ENCODE measurements at places on chromosomes 5 and 9.

- no peak overlapping the region for H3K4me3 ChIP-seq
- H3K27ac ChIP-seq, result no peak overlapping the region
- no peaks in the 10 kb centered on the region for H3K4me1 ChIP-seq
- peaks cover 74% of the 10 kb centered on the region for H3K36me3 ChIP-seq
- no peak for DNase-seq
Measured at GRCh38 chr5:160036884-160037283, 27.9 kb downstream of the TTC1 start.

DNA sequence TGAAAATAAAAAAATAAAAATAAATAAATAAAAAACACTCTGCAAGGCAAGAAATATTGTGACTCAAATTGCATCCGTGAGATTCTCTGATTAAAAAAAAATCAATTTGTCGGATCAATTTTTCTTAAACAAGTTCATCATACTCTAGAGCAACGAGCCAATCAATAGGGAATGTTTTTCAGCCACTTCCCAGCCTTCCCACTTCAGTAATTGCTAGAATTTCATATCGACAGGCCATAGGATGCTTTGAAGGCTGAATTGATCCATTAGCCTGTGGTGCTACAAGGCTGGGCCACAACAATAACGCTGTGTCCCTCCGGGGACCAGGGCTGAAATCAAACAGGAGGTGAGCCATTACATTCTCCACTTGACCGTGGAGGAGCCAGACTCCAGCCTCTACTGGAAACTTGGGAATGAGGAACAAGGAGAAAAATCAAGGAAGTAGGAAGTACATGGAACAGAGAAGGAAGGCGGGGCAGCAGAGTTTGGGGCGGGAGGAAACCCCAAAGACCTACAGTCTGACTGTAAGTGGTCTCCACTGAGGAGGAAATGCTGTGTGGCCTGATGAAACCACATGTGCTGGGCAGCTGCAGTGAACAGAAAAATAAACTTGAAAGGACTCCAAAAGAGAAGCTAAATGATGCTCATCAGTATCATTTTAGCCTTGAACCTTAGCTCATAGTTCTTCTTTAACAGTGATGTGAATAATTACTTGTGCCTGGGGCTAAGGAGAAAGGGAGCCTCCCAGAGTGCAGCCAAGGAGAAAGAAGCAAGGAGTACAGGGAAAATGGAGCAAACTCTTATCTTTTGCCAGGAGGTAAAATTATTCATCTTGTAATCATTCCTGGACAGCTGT, 308.6 kb downstream of the TLE1 start:
- no peak overlapping the region for H3K4me3 ChIP-seq
- no peak for DNase-seq
- H3K27ac ChIP-seq, result no peak overlapping the region
- H3K36me3 ChIP-seq, result no peaks in the 10 kb centered on the region

DNA sequence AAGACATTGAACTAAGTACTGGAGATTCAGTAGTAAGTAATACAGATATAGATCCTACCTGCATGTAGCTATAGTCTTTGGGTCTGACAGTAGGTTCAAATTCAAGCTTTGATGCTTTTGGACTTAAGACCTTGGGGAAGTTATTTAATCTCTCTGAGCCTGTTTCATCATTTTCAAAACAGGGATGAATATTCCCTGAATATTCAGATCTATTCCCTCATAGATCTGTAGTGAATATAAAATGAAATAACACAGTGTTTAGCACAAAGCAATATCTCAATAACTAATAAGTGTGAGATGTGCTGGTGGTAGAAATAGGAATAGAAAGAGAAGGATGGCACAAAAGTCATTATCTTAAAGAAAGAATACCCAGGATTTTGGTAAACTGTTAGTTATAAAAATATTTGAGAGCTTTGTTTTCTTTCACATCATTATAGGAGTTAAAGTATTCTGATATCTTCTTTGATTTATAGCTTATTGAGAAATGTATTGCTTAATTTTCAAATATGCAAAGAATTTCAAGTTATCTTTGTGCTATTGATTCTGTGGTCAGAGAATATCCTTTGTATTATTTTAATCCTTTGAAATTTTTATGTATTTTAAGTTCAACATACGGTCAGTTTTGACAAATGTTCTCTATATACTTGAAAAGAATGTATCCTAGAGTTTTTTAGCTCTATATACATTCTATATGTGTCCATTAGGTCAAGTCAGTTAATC, 11.4 kb upstream of the RANBP3L start:
- H3K36me3 ChIP-seq, result no peaks in the 10 kb centered on the region
- DNase-seq, result no peak
- no peaks in the 10 kb centered on the region for H3K27me3 ChIP-seq
- H3K27ac ChIP-seq, result no peak overlapping the region
- H3K4me3 ChIP-seq, result no peak overlapping the region

GRCh38 chr5:108521011-108521700, 139.3 kb upstream of the FBXL17 start:
- DNase-seq, result no peak
- no peak overlapping the region for H3K27ac ChIP-seq
- no peaks in the 10 kb centered on the region for H3K36me3 ChIP-seq
- H3K4me3 ChIP-seq, result no peak overlapping the region
- H3K27me3 ChIP-seq, result no peaks in the 10 kb centered on the region
- H3K4me1 ChIP-seq, result no peaks in the 10 kb centered on the region

DNA sequence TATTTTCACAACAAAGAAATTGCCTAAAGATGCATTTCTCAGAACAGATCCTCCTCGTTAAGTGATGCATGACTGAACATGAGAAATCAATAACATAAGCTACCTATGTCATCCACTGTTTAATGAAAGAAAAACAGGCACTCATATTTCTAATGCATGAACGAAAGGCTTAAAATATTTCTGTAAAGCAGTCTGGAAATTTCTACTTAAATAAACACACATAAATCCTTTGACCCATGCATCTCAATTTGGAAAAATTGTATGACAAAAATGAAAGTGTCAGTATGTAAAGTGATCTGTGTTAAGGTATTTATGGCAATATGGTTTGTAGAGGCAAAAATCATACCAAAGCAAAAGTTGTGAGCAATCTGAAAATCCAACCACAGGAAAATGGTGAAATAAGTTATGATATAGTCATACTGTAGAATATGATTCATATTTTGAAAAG, 399.2 kb upstream of the GRAMD2B start:
- H3K27me3 ChIP-seq, result no peaks in the 10 kb centered on the region
- no peak for DNase-seq
- H3K36me3 ChIP-seq, result no peaks in the 10 kb centered on the region
- H3K4me3 ChIP-seq, result no peak overlapping the region
- no peaks in the 10 kb centered on the region for H3K4me1 ChIP-seq
- H3K27ac ChIP-seq, result no peak overlapping the region

GRCh38 chr5:170760113-170760512, 23.4 kb upstream of the GABRP start:
- H3K27ac ChIP-seq, result no peak overlapping the region
- H3K4me1 ChIP-seq, result peaks cover 38% of the 10 kb centered on the region
- no peaks in the 10 kb centered on the region for H3K36me3 ChIP-seq
- no peak overlapping the region for H3K4me3 ChIP-seq

DNA sequence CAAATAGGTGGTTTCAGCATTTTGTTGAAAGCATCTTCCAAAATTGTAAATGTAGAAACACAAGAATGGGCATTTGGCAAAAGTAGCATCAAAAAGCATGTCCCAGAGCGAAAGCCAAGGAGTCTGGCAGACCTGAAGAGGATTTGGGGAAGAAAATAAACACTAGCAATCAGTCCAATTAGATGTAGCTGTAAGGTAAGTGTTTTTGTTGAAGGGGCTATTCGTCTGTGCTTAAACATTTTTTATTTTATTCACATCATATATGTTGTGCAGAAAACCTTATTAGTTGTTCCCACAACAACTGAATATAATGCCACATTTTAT, 954.1 kb upstream of the COX7C start:
- H3K4me3 ChIP-seq, result no peak overlapping the region
- DNase-seq, result no peak
- no peaks in the 10 kb centered on the region for H3K27me3 ChIP-seq
- no peaks in the 10 kb centered on the region for H3K4me1 ChIP-seq
- H3K36me3 ChIP-seq, result no peaks in the 10 kb centered on the region

GRCh38 chr9:35697486-35697885, 7.8 kb upstream of the TPM2 start:
- no peak for DNase-seq
- peak overlapping the region; percentile 92 for H3K27ac ChIP-seq
- H3K27me3 ChIP-seq, result no peaks in the 10 kb centered on the region
- peaks cover 67% of the 10 kb centered on the region for H3K36me3 ChIP-seq
- H3K4me3 ChIP-seq, result no peak overlapping the region
- peaks cover 26% of the 10 kb centered on the region for H3K4me1 ChIP-seq

GRCh38 chr9:129990269-129991010, 52.5 kb downstream of the FNBP1 start:
- peaks cover 53% of the 10 kb centered on the region for H3K4me1 ChIP-seq
- H3K27me3 ChIP-seq, result no peaks in the 10 kb centered on the region
- no peak for DNase-seq
- peak overlapping the region; percentile 85 for H3K27ac ChIP-seq

- H3K4me1 ChIP-seq, result no peaks in the 10 kb centered on the region
- no peak overlapping the region for H3K4me3 ChIP-seq
- no peak overlapping the region for H3K27ac ChIP-seq
- H3K27me3 ChIP-seq, result no peaks in the 10 kb centered on the region
- no peak for DNase-seq
Measured at GRCh38 chr9:14671377-14671776, 21.9 kb downstream of the ZDHHC21 start.

DNA sequence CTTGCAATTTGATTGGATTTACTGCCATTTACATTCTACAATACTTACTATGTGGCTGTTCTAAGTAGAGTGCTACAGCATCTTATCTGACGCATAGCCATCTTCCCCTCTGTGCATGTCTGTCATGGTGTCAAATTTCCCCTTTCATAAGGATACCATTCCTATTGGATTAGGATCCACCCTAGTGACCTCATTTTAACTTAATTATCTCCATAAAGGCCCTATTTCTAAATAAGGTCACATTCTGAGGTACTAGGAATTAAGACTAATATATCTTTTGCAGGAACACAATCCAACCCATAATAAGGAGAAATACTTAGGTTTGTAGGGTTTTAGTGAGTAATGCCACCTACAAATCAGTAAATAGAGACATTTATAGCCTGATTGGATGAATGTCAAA, 268.0 kb downstream of the ADAMTSL1 start:
- DNase-seq, result no peak
- H3K4me3 ChIP-seq, result no peak overlapping the region
- H3K4me1 ChIP-seq, result peaks cover 22% of the 10 kb centered on the region
- H3K36me3 ChIP-seq, result no peaks in the 10 kb centered on the region
- H3K27ac ChIP-seq, result no peak overlapping the region

- H3K4me3 ChIP-seq, result no peak overlapping the region
- H3K27ac ChIP-seq, result no peak overlapping the region
- H3K27me3 ChIP-seq, result no peaks in the 10 kb centered on the region
- no peaks in the 10 kb centered on the region for H3K4me1 ChIP-seq
- H3K36me3 ChIP-seq, result no peaks in the 10 kb centered on the region
- peak; percentile 44 for DNase-seq
Measured at GRCh38 chr5:148457183-148457620, 73.4 kb downstream of the FBXO38 start.

GRCh38 chr9:121500165-121500478, 478 bp upstream of the GGTA1 start:
- peak overlapping the region; percentile 63 for H3K4me3 ChIP-seq
- peaks cover 29% of the 10 kb centered on the region for H3K4me1 ChIP-seq
- H3K27ac ChIP-seq, result peak overlapping the region; percentile 52
- peaks cover 15% of the 10 kb centered on the region for H3K27me3 ChIP-seq

DNA sequence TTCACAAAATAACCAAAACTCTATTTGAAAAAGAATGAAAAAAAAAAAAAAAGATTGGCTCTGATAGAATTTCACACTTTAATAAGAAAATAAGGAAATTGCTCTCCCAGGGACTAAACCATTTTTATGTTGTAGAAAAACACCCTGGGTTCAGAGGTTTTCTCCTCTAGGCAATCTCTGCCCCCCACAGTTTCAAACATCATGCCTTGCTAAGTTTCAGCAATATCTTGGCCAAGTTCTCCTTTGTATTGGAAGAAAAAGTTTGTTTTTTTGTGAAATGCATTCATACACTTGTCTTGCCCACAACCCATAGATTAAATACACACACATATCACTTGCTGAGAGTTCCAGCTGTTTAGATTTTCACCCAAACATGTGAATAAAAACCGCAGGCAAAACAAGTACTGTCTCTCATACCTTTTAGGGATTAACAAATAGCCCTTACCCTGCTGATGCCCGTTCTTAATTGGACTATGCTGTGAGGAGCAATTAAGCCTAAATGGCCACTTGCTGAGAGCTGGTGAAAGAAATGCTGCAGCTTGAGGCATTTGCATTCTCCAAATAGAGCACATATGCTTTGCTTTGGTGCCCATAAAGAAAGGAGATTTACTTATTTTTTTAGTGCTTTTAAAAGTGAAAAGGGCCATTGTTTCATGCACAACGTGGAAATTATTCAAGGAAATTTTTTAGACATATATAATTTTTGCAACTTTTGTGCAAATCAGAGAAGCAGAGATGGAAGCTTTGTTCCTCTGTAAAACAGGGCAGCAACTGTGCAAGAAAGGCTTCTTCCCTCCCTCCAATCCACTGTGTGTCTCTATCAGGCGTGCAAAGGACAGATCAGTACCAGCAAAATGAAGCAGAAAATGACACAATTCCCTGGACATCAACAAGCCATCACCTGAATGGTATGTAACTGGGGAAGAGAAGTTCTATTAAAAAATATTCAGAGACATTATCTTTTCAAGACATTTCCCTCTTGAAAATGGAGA, 262.4 kb upstream of the KIF2A start:
- H3K4me1 ChIP-seq, result no peaks in the 10 kb centered on the region
- H3K27ac ChIP-seq, result no peak overlapping the region
- no peaks in the 10 kb centered on the region for H3K36me3 ChIP-seq
- DNase-seq, result no peak

GRCh38 chr9:21966140-21966851, 27.9 kb downstream of the CDKN2A start:
- H3K27me3 ChIP-seq, result peaks cover 70% of the 10 kb centered on the region
- peaks cover 24% of the 10 kb centered on the region for H3K4me1 ChIP-seq
- H3K4me3 ChIP-seq, result no peak overlapping the region
- no peak for DNase-seq
- no peak overlapping the region for H3K27ac ChIP-seq

GRCh38 chr5:83378624-83379289, 92.8 kb upstream of the VCAN start:
- no peak for DNase-seq
- no peaks in the 10 kb centered on the region for H3K27me3 ChIP-seq
- no peak overlapping the region for H3K4me3 ChIP-seq
- no peaks in the 10 kb centered on the region for H3K4me1 ChIP-seq
- no peak overlapping the region for H3K27ac ChIP-seq
- H3K36me3 ChIP-seq, result no peaks in the 10 kb centered on the region

All from stomach (tissue), 19 donors.